ENCODE measurements at places on chromosomes 1 and 21. TPM values are rescaled to one million over a fixed set of nuclear protein-coding genes. Genes with fewer than 3 reads are reported as not detected.

DNA sequence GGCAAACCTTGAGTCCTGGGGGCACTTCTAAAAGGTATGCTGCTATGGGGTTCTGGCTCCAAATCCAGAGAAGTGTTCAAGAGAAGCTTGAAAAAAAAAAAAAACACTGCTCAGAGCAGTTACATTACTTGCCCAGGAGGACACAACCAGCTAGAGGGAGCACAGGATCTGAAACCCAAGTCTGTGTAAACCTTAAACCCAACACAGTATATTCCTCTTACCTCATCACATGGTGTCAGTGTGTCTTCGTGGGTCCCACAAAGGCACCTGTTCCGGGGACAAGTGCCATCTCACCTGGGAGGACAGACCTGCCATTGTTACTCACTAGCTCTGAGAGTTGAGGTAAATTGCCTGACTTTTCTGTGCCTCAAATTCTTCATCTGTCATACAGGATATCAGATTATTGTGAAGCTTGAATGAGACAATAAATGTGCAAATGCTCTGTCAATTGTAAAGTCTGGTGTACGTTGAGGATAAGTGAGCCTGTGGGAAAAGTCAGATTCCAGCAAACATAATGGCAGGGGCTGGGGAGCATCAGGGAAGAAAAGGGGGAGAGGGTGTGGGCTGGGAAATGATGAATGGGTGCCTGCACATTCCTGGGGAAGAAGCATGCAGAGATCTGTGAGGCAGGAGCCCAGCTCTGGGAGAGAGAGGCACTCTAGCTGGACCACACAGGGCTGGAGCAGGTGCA is 170.4 kb upstream of the ZC3H12A start:
- H3K27ac ChIP-seq, result no peak overlapping the region
- peaks cover 51% of the 10 kb centered on the region for H3K27me3 ChIP-seq
- H3K36me3 ChIP-seq, result no peaks in the 10 kb centered on the region
- H3K4me3 ChIP-seq, result no peak overlapping the region

- H3K4me3 ChIP-seq, result no peak overlapping the region
- DNase-seq, result no peak
- H3K4me1 ChIP-seq, result peaks cover 2% of the 10 kb centered on the region
- H3K27ac ChIP-seq, result no peak overlapping the region
- H3K27me3 ChIP-seq, result no peaks in the 10 kb centered on the region
Measured at GRCh38 chr1:198496216-198497143, 44.0 kb downstream of the ATP6V1G3 start.

DNA sequence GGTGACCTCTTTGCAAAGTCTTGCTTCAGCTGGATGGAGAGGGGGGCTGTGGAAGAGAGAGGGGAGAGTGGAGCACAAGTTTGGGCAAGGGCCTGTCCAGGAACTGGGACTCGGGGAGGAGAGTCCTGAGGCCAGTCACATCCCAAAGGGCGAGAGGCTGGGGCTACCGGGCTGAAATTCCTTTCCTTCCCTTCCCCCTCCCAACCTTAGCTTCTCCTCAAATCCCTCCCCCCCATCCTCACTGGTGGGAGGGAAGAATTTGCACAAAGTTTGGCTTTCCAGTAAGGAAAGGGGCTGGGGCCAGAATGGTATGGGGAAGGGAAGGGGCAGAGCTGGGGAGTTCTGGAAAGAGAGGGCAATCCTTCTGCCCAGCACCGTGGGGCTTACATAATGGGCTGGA is 854 bp downstream of the CNTN2 start:
- no peak overlapping the region for H3K4me3 ChIP-seq
- peaks cover 72% of the 10 kb centered on the region for H3K27me3 ChIP-seq
- no peak overlapping the region for H3K27ac ChIP-seq
- no peaks in the 10 kb centered on the region for H3K36me3 ChIP-seq
- H3K4me1 ChIP-seq, result no peaks in the 10 kb centered on the region
- no peak for DNase-seq

GRCh38 chr1:168980656-168981055 is 125.8 kb upstream of the ATP1B1 start:
- H3K4me3 ChIP-seq, result no peak overlapping the region
- no peaks in the 10 kb centered on the region for H3K27me3 ChIP-seq
- no peaks in the 10 kb centered on the region for H3K4me1 ChIP-seq
- DNase-seq, result no peak
- H3K36me3 ChIP-seq, result no peaks in the 10 kb centered on the region

DNA sequence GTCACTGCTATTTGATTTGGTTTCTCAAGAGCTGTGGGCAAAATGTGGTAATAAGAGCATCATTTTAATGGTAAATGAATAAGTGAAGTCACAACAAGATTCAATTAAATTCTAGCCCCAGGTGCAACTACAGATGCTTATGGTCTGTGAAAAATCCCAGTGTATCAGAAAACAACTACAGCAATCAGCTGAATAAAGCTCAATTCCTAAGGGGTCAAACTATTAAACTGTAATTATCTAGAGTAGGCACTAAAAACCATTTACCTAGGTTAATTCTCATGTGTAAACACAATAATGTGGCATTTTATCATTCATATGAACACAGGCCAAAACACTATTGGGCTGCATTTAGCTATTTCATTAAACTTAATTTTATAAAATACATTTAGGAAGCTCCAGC is 9.6 kb downstream of the TARBP1 start:
- H3K27me3 ChIP-seq, result no peaks in the 10 kb centered on the region
- no peak overlapping the region for H3K4me3 ChIP-seq
- peaks cover 13% of the 10 kb centered on the region for H3K36me3 ChIP-seq
- no peak overlapping the region for H3K27ac ChIP-seq
- no peak for DNase-seq

DNA sequence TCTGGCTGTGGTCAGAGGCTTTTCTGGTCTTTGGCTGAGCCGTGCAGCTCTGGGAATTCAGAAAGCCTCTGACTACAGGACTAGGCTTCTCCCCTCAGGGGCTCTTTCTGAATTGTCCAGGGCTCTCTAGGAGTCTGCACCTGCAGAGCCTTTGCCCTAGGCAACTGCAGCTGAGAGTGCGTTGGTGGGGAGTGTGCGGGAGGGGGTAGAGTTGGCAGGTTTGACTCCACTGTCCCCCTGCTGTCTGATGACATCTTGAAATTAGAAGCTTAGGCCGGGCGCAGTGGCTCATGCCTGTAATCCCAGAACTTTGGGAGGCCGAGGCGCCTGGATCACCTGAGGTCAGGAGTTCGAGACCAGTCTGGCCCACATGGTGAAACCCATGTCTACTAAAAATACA is 32.9 kb downstream of the KIAA1614 start:
- no peak overlapping the region for H3K27ac ChIP-seq
- no peaks in the 10 kb centered on the region for H3K27me3 ChIP-seq
- no peaks in the 10 kb centered on the region for H3K4me1 ChIP-seq
- no peak overlapping the region for H3K4me3 ChIP-seq
- no peak for DNase-seq

DNA sequence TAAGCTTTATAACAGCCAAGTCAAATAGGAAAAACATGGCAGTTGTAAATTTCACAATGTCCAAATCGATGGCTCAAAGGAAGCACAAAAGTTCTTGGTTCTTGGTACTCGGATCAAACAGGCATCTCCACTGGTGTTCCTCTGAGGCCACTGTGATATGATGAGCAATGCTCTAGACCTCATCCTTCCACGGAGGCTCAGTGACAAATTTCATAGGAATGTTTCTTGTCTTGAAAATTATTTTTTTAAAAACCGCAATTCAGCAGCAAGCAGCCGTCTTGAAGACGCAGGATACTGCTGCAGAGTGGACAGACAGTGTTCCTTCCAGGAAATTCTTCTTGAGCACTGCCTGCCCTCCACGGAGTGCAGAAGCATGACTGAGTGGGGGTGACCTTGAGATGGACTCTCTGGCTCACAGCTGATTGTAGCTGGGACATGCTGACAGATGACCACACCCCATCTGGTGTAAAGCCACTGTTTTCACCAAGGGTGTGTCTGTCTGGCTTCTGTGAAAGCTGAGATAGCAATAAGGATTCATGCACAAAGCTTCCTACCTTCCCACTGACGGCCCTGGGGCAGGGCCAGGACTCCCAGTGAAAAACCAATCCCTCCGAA is 61.9 kb downstream of the TIAM1 start:
- no peaks in the 10 kb centered on the region for H3K4me1 ChIP-seq
- no peaks in the 10 kb centered on the region for H3K27me3 ChIP-seq
- DNase-seq, result no peak
- peak overlapping the region; percentile 51 for H3K27ac ChIP-seq

DNA sequence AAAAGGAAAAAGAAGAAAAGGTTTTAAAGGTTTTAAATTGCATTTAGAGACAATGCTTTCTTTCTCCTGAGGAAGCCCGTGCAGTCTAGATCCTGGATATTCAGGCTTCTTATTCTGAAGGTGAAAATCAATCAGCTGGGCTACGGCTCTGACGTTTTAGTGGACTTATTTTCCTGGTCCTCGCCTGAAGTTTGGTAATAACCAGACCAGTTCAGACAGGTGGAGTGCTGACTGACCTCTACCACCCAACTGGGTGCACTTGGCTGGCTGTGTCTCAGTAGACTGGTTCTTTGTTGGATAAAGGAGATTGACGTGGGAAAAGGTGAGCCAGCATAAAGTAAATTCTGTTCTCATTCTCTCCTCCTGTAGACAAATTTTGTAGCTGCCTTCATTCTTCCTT is 7.2 kb upstream of the ATP1A1 start:
- H3K36me3 ChIP-seq, result no peaks in the 10 kb centered on the region
- H3K4me1 ChIP-seq, result peaks cover 4% of the 10 kb centered on the region
- no peak for DNase-seq
- H3K27ac ChIP-seq, result peak overlapping the region; percentile 19
- H3K4me3 ChIP-seq, result no peak overlapping the region
- peaks cover 4% of the 10 kb centered on the region for H3K27me3 ChIP-seq

VSIG8 gene
- total RNA-seq, result 0.20 TPM

OR10J1 gene
- not detected for total RNA-seq

FMO3 gene
- total RNA-seq, result not detected

IFI44 gene
- total RNA-seq, result not detected
